Left renal pelvis (tissue), 4 donors: ENCODE measurements at places on chromosomes 5 and 9. TPM values are rescaled to one million over a fixed set of nuclear protein-coding genes. Genes with fewer than 3 reads are reported as not detected.

Gene SREK1
- 158 TPM for polyA plus RNA-seq

Gene PCDHB13
- polyA plus RNA-seq: 8.1 TPM

Gene SLC36A2
- 8.9 TPM for polyA plus RNA-seq

Gene MTX3
- 25.3 TPM for polyA plus RNA-seq

Gene KIAA0825
- 4.1 TPM for polyA plus RNA-seq

Gene NFIB
- 26.8 TPM for polyA plus RNA-seq

Gene LCN2
- not detected for polyA plus RNA-seq

Gene HACD4
- polyA plus RNA-seq: 3.3 TPM

Gene FBP2
- polyA plus RNA-seq: 0.17 TPM

Gene CCDC192
- 0.76 TPM for polyA plus RNA-seq

Gene DAPK1
- polyA plus RNA-seq: 65.0 TPM

Gene TXNDC15
- polyA plus RNA-seq: 140 TPM

Gene MYMK
- 0.22 TPM for polyA plus RNA-seq

Gene FAM174A
- polyA plus RNA-seq: 18.3 TPM

Gene MINAR2
- polyA plus RNA-seq: 0.07 TPM

Gene TARS1
- polyA plus RNA-seq: 111 TPM

Gene ZNF462
- 27.6 TPM for polyA plus RNA-seq

Gene IFNA1
- not detected for polyA plus RNA-seq

Gene CMYA5
- 18.3 TPM for polyA plus RNA-seq

Gene PRELID1
- 122 TPM for polyA plus RNA-seq

Gene FGF1
- 17.7 TPM for polyA plus RNA-seq

Gene CCNI2
- 3.5 TPM for polyA plus RNA-seq

Gene KIF24
- polyA plus RNA-seq: 5.5 TPM

Gene SAPCD2
- 6.8 TPM for polyA plus RNA-seq

Gene SCGB3A2
- not detected for polyA plus RNA-seq

Gene TAS2R1
- not detected for polyA plus RNA-seq

Gene IL9
- polyA plus RNA-seq: not detected

Gene PTGES2
- 68.2 TPM for polyA plus RNA-seq

Gene CYLC2
- polyA plus RNA-seq: not detected

Gene GGTA1
- polyA plus RNA-seq: 19.4 TPM

Gene ADAM19
- 8.7 TPM for polyA plus RNA-seq

Gene NRARP
- 6.4 TPM for polyA plus RNA-seq

Gene ENTPD2
- 6.8 TPM for polyA plus RNA-seq

Gene PARP8
- polyA plus RNA-seq: 20.8 TPM

Gene NR5A1
- polyA plus RNA-seq: not detected

Gene FSD1L
- polyA plus RNA-seq: 10.0 TPM

Gene IFNA6
- not detected for polyA plus RNA-seq

Gene SLC6A18
- 5.1 TPM for polyA plus RNA-seq

Gene GALNT10
- 26.8 TPM for polyA plus RNA-seq

Gene KIF4B
- 0.27 TPM for polyA plus RNA-seq

Gene UGCG
- 82.2 TPM for polyA plus RNA-seq
